ENCODE measurements at places on chromosomes 4 and X.

- DNase-seq = no peak
These were observed 35.7 kb downstream of the ADH5 start for GRCh38 chr4:99052902-99053301.

DNA sequence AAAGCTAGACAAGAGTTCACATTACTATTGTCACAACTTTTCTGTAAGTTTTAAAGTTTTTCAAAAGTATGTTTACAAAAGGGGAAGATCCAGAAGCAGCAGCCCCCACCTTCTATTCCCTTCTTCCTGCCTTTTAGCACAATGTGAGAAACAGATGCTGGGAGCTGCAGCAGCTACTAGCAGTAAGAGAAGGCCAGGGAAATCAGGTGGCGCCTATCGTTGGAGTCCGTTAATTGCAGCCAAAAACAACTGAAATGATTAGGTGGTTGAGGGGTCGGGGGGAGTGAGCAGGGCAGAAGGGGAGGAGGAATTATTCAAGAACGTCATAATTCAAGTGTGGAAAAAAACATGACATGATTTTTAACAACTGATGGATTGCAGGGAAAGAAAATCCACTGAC, 27.4 kb downstream of the FRYL start:
- DNase-seq = no peak

DNA sequence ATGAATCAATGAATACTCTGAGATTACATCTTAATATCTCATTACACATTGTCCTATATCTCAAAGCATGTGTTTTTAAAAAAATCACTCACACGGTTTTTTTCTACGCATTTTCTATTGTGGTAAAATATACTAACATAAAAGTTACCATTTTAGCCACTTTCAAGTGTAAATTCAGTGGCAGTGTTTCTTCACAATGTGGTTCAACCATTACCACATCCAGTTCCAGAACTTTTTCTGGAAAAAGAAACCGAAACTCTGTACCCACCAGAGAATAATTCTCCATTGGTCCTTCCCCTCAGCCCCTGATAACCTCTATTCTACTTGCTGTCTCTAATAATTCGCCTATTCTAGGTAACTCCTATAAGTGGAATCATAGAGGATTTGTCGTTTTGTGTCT, 35.3 kb upstream of the ACSL1 start:
- no peak for DNase-seq

DNA sequence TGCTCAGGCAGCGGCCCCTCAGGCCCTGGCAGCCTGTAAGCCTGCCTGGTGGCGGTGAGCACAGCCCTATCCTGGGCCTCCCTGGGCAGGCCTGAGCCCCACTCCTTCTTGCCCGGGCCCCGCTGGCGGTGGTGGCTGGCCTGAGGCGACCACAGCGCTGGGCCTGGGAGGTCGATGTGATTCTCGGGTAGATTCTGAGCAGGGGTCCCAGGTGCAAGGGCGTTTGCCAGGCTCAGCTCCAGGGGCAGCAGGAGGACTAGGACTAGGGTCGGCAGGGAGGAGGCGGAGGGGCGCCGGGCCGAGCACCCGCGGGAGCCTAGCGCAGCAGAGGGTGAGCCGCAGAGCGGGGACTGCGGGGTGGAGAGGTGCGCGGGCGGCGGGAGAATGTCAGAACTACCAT, 17.0 kb downstream of the FAM9A start:
- DNase-seq = no peak

- DNase-seq = no peak
These were observed 149.5 kb downstream of the MAML3 start for GRCh38 chr4:140004549-140004895.

DNA sequence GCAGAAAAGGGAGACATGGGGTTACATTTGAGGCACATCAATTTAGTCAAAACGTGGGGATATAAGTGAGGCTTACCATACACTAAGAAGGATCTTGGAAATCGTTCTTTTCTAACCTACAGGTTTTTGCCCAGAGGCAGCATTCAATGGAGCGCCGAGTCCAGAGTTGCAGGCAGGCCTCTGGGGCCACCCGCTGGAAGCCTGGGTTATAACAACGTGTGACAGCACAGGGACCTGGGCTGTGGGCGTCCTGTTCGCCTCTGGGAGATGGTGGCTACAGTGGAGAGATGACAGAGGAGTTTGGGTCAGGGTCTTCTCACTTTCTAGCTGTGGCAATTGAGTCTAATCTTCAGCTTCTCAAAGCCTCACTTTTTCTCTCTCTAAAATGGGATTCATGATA, 53.9 kb downstream of the ENPP6 start:
- no peak for DNase-seq

GRCh38 chrX:79182616-79183015, 38.1 kb downstream of the GPR174 start:
- DNase-seq = no peak

GRCh38 chr4:109820563-109820962, 5.0 kb downstream of the GAR1 start:
- DNase-seq = no peak

DNA sequence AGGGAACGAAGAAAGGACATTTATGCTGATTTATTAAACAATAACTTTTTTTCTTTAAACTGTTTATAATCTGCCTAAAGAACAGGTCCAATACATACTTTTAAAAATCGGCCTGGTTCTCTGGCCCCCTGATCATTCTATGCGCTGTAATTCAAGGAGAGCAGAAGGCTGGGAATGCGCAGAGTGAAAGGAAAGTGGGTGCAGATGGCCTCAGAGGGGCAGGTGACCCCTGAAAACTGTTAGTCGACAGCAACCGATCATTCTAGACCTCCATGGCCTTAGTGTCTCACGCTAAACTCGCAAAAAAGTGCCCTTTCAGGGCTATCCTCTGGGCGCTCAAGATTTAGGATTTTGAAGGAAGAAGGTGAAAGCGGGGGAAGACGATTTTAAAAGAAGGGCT, 2.2 kb downstream of the PDE5A start:
- DNase-seq = no peak

- no peak for DNase-seq
These were observed 152.3 kb downstream of the PPARGC1A start for GRCh38 chr4:23737571-23737970.

GRCh38 chrX:24990535-24990934, 25.2 kb downstream of the ARX start:
- DNase-seq = no peak

DNA sequence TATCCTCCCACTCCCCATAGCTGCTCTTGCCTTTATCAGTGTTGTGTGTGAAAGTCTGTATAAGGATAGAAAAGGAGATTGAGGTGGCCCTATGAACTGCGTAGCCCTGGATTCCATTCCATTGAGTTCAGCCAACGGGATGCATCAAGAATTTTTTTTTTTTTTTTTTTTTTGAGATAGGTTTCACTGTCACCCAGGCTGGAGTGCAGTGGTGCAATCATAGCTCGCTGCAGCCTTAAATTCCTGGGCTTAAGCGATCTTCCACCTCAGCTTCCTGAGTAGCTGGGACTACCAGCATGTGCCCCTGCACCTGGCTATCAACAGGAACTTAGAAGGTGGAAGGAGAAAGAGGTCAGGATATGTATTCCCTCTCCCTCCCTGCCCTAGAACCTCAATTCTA, 187.2 kb upstream of the SPRY1 start:
- DNase-seq = no peak

DNA sequence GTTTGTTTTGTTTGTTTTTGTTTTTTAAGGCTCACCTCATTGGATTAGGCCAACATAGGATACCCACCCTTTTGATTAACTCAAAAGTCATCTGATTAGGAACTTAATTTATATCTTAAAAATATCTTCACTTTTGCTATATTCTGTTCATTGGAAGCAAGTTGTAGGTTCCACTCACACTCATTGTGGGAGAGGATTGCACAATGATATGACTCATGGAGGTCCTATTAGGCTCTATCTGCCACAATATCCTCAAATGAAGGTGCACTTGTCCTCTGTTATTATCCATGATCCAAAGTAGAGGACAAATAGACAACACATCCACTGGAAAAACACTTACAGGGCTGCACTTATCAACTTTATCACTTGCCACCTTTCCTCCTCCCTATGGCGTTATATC, 60.5 kb upstream of the ADAMTS3 start:
- DNase-seq = no peak

DNA sequence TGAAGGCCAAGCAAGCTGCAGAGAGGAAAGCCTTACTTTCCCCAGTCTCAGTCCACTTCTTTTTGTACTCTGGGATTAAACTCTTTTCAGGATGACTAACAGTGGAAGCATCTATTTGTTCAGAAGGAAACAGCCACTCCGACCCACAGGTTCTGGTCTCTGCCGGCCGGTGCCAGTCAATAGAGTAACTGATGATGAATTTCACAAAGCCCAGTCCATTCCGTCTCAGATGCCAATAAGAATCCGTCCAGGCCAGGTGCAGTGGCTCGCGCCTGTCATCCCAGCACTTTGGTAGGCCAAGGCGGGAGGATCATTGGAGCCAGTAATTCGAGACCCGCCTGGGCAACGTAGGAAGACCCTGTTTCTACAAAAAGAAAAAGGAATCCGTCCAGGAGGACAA, 58.5 kb upstream of the HELT start:
- DNase-seq = no peak

GRCh38 chr4:106369456-106370060, 980 bp upstream of the GIMD1 start:
- peak; percentile 86 for DNase-seq

GRCh38 chrX:53186351-53186750, 38.7 kb downstream of the KDM5C start:
- no peak for DNase-seq

- DNase-seq = no peak
These were observed 4.8 kb upstream of the DAPP1 start for GRCh38 chr4:99811850-99812249.

- no peak for DNase-seq
These were observed 75.9 kb downstream of the CLNK start for GRCh38 chr4:10608501-10609219.

DNA sequence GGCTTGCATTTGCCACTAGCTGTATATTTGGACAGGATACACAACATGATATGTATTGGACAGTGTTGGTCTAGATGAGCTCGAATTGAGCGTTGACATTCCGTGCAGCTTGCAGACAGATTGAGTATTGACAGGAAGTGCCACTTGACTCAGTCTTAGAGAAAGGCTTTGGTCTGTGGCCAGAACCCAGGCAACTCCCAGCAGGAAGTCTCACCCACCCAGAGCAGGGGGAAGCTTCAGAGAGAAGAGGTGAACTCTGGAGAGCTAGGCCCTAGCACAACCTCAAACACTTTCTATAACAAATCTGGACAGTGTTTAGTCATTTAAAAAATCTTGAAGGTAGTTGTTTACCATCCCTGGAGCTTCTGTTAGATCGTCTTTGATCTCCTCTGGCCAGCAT, 280.5 kb downstream of the FBXW7 start:
- DNase-seq = no peak

DNA sequence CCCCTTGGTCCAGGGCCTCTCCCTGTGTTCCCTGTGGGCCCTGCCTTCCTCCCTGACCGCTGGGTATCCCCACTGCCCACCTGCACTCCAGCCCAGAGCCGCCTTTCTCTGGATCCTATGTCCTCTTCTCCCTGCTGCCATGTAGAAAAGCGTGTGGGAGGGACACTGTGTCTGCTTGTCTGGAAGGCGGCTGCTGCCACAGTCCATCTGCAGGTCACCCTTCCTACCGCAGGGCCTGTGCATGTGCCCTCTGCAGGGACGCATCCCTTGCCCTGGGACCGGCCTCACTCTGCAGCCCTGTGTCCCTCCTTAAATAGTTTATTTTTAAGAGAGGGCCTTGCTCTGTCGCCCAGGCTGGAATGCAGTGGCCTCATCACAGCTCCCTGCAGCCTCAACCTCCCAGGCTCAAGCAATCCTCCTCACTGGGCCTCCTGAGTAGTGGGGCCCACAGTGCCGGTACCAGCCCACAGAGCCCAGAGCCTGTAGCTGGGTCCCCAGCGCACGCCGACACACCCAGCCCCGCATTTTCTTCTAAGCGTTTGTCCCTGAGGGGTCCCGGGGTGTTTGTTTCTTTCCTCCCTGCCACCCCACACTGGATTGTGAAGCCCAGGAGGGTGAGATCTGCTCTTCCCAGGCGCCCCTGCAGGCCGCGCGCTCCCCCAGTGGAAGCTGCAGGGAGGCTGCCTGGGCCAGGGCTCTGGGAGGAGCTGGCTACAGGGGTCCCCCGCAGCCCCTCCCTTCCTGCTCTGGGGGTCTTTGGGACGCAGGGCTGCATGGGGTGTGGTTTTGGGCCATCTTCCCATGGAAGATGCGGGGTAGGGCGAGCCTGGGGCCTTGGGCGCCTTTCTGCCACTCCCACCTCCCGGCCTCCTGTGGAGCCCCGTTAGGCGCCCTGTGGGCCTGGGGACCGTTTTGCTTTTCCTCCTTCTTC, 12.8 kb upstream of the NAT8L start:
- DNase-seq = no peak

GRCh38 chr4:26717332-26717731, 133.4 kb downstream of the TBC1D19 start:
- peak; percentile 18 for DNase-seq

GRCh38 chr4:17595471-17596005, 18.5 kb downstream of the LAP3 start:
- DNase-seq = no peak
